GM12891 (cell line): ENCODE measurements at places on chromosomes 2 and 18.

GRCh38 chr2:112541315-112542122 is 746 bp upstream of the POLR1B start:
- DNase-seq, result peak; percentile 48

DNA sequence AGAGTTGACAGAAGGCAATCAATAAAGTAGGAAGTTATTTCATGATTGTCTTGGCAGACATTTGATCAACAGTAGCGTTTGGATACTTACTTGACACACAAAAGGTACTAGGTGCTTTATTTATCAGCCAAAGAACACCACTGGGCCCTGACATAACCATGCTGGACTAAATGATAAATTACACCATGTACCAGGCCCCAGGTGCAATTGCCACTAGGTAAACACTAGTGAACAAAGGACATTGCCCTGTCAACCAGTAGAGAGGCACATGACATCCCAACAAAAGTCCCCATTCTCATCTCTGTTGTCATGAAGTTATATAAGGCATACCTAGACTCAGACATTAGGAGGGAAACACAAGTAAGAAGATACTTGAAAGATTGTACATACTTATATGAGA is 747.2 kb downstream of the SATB2 start:
- no peak for DNase-seq

DNA sequence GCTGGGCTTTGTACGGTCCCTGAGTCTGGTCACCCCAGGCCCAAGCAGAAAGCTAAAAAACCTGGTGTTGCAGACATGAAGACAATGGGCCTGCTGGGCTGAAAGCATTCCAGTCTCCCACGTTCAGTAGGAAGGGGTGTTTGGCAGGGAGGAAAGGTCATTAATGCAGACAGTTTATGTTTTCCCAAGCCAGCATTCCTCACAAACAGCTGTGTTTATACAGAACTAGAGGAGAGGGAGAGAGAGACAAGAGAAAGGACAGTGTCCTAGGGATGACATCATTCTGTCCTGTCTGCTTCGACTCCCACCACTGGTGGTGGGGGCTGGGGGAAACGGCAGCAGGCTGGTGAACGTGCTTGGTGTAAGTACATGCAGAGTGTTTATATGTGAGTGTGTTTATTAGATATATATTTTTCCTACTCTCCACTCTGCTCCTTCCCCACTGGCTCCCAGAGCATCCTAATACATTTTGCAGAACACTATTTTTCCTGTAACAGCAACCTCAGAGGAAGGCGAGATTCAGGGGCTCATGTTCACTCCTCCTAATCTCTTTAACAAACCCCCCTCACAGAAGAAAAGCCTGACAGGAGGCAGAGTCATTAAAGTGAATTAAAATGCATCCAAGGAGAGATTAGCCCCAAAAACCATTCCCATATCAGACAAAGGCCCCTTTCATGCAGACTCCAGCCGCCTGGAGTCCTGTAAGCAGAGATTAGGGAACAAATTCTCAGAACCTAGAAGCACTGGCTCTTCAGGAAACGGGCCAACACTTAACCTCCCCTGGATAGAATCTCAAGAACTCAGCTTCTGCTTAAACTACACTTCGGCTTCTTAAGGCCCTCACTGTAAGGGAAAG is 380.4 kb downstream of the TNS1 start:
- no peak for DNase-seq

GRCh38 chr18:76274468-76275289 is 220.4 kb downstream of the ZNF516 start:
- DNase-seq, result no peak

DNA sequence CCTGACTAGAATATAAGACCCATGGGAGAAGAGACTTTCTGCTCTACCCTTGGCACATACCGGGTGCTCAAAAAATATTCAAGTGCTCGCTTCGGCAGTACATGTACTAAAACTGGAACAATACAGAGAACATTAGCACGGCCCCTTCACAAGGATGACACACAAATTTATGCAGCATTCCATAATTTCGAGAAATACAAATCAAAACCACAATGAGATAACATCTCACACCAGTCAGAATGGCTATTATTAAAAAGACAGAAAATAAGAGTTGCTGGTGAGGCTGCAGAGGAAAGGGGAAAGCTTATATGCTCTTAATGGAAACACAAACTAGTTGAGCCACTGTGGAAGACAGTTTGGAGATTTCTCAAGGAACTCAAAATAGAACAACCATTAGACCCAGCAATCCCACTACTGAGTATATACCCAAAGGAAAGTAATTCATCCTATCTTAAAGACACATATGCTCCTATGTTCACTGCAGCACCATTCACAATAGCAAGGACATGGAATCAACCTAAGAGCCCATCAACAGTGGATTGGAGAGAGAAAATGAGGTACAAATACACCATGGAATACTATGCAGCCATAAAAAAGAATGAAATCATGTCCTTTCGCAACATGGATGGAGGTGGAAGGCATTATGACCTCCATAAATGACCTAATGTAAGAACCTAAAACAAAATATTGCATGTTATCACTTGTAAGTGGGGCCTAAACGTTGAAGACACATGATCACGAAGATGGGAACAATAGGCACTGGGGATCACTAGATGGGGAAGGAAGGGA is 71.6 kb upstream of the CYP1B1 start:
- no peak for DNase-seq

- no peak for DNase-seq
Observed at GRCh38 chr2:233082222-233082930, 22.2 kb downstream of the INPP5D start.

- no peak for DNase-seq
Observed at GRCh38 chr2:20647738-20648137, 3.2 kb downstream of the HS1BP3 start.

DNA sequence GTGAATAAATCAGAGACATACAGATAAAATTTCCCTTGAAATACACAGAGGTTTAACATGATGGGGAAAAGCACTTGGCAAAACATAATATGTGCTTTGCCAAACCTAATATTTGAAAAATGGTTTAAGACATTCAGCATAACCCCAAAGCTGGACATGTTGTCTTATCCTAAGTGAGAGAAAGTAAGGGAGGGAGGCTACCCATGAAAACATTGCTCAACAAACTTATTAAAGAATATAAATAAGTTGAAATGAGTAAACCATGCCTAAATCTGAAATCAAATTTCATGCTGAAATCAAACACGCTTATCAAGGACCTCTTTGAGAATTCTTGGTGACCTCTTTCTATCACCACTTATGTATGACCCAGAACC is 81.2 kb downstream of the ARHGAP15 start:
- no peak for DNase-seq
